Activated T-helper 1 cell treated with anti-CD3 and anti-CD28 coated beads, Interleukin-12 subunit alpha, Interleukin-12 subunit beta, Interleukin-2, Interleukin-4 antibody, amounts not matched to agents 30 ng/mL and 10 ng/mL and 1 ng/mL, durations not matched to agents 14 hours and 24 hours and 36 hours (primary cell): ENCODE measurements at places on chromosomes 12 and 14. TPM values are rescaled to one million over a fixed set of nuclear protein-coding genes. Genes with fewer than 3 reads are reported as not detected.

OTX2 gene
- not detected in 2 replicates for total RNA-seq

PIWIL1 gene
- not detected in 2 replicates for total RNA-seq

PRPF39 gene
- total RNA-seq = 51.2 and 55.7 TPM in 2 replicates

IL23A gene
- total RNA-seq = 40.0 and 43.3 TPM in 2 replicates

LGR5 gene
- not detected in 2 replicates for total RNA-seq

CIROP gene
- not detected in 2 replicates for total RNA-seq

SPPL3 gene
- 27.3 and 31.2 TPM in 2 replicates for total RNA-seq

OASL gene
- total RNA-seq = 2.4 and 3.1 TPM in 2 replicates

CDC42BPB gene
- 1.5 and 1.6 TPM in 2 replicates for total RNA-seq

RASSF9 gene
- total RNA-seq = not detected in 2 replicates

NELL2 gene
- 11.5 and 16.4 TPM in 2 replicates for total RNA-seq
